ENCODE measurements at places on chromosomes 2 and 18.

DNA sequence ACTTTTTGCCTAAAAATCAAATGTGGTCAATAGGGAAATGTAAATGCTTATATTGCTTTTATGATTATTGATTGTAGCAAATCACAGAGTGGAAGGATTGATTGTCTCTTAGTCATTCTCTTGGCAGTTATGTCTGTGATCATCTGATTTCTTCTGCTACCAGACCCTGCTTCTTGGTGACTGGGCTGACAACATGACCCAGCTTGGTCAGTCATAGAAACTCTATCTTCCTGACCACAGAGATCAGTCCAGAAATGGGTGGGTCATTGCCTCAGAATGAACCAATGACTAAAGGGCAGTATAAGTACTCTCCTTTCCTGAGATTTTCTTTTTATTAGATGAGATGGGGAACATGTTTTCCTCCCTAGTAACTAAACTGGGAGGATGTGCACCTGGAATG lies 87.6 kb downstream of the MAIP1 start:
- no peak for DNase-seq

DNA sequence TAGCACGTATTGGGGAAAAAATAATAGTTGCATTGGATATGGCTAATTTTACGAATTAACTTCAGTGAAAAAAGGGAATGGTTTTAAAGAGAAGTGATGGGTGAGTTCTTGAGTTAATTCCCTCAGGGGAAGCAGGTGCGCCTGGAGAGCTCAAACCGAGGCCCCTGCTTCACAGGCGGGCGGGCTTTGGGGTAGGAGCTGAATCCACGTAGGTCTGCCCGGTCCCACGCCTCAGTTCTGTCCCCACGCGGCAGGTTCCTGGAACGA lies 44.1 kb downstream of the GORASP2 start:
- DNase-seq, result no peak

GRCh38 chr2:148613231-148614013 lies 31.1 kb upstream of the EPC2 start:
- no peak for DNase-seq

- DNase-seq, result no peak
These were observed 178.4 kb upstream of the LHCGR start for GRCh38 chr2:48933828-48934497.

- no peak for DNase-seq
These were observed 234.3 kb upstream of the LYPD1 start for GRCh38 chr2:132904142-132904842.

GRCh38 chr18:415617-416612 lies 84.6 kb downstream of the COLEC12 start:
- no peak for DNase-seq
